ENCODE measurements at places on chromosomes 5 and 9.

- DNase-seq, result no peak
These were observed 238.8 kb downstream of the ARHGAP26 start for GRCh38 chr5:143008809-143009521.

DNA sequence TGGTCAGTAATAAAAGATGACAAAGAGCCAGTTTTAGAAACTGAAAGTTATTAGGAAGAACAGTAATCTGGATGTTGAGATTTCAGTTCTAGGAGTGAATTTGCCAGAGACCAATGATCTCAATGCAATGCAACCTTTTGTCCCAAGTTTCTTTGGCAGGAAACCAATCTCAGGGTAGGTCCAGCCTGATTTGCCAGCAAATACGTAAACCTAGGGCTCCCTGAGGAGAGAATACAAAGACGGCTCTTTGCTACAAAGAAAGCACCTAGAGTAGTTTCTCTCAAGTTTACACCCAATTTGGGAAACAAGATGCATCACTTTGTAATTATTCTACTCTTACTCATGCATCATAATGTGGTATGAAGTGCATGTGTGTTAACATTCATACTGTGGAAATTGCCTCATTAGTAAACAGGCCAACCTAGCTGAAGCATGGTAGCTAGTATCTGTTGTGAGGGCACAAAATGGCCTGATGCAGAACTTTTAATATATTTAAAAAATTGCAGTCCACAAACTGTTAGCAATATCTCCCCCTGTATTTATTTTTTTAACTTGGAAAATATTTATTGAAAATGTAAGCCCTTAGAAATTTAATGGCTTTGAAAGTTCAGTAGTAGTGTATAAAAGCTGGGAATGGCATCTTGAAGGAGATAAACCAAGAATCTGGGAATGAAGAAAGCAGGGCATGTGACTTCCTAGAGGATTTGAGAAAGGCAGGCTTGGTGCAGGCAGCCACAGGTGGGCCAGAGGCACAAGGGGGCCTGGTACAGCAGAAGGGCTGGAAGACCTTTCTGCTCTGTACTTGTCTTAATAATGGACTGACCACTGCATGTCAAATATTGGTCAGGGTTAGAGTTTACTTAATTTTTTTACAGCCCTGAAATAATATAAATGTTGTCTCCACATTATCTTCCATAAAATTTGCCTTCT is 59.5 kb downstream of the MAST4 start:
- no peak for DNase-seq

GRCh38 chr5:180208435-180209081 is 453 bp downstream of the RASGEF1C start:
- no peak for DNase-seq

DNA sequence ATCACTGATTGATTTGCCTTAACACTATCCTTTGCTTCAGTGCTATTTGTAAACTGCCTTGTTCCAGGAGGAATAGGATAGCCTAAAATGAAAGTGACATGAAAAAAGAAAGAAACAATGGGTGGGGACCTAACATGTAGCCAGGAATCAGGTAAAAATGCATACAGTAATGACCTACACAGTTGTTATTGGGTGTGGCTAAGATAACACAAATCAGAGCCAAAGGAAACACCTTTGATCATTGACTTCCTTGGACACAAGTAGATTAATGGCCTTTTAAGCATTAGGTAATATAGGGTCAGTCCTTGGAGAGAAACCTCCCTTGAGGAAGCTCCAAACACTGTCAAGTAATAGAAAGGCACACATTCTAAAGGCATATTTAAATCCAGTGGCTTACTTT is 220.4 kb downstream of the TRPM3 start:
- no peak for DNase-seq

GRCh38 chr5:176440927-176441706 is 7.1 kb upstream of the FAF2 start:
- no peak for DNase-seq

DNA sequence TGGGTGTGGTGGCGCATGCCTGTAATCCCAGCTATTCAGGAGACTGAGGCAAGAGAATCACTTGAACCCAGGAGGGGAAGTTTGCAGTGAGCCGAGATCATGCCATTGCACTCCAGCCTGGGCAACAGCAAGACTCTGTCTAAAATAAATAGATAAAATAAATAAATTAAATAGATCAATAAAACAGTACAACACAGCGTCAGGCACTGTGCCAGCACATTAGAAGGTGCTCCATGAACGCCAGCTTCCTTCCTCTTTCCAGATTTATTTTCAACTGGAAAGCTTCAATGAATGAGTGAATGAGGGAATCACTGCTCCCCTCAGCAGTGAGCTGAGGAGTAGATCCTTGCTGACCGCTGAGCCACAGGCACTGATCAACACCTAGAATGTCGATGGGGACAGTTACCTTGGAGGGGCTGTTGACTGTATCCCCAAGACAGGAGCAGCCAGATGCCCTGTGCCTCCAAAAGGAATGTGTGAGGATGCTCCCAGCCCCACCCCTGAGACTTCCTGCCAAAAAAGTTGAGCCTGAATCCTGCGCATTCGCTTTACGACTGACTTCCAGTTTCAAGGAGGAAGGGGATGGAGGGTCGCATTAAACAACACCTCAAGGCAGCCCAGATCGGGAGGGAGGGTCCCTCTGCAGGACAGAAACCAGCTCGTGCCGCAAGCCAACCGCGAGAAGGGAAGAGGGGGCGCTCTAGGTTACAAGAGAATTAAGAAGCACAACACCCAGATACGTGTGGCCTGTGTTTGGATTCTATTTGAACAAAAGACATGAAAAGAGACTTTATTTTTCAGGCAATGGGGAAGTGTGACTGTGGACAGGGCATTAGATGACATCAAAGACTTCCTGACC is 54.0 kb upstream of the CNOT6 start:
- no peak for DNase-seq

GRCh38 chr5:143205386-143205785 is 198.1 kb downstream of the NR3C1 start:
- DNase-seq, result no peak

GRCh38 chr9:124964056-124964455 is 23.2 kb upstream of the GOLGA1 start:
- no peak for DNase-seq

GRCh38 chr5:123147741-123148140 is 58.7 kb downstream of the PRDM6 start:
- no peak for DNase-seq

DNA sequence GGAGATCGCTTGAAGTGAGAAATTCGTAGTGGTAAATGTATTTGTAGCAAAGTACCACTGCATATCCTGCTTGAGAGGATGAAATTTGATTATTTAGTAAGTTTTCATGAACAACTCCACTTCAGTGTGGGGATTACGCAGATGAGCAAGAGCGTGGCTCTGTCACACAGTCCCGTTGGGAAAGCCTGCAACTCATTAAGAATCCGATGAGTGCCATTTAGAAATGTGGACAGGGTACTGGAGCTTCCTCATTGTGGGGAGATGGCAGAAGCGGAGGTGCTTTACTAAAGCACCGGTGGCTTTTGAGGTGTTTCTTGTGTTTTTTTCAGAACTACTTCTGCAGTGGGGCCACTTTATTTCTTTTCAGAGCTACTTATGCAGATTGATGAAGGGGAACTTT is 1.4 kb downstream of the TJP2 start:
- no peak for DNase-seq

DNA sequence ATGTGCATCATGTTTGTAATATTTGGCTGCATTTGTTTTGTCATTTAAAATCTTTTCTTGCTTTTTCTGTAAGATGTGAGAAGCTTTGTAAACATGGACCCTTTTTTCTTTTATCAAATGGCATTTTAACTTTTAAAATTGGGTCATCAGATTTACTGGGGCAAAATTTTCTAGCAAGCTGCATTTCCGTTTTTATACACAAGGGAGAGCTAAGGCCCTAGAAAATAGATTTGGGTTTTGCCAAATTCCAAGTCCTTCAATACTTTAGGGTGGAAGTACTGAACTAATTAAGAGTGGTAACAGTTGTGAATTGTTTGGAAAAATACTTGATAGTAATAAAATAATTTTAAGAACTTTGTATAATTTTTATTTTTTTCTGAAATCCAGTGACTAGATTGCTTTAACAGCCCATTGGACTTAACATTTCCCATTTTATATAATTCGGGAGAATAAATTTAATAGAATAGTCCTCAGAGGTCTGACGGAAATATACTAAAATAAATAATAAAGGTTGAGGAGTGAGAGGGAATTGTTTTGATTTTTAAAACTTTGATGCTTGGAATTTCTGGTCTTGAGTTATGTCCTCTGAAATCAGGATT is 117.4 kb downstream of the SMARCA2 start:
- DNase-seq, result peak; percentile 28

- DNase-seq, result no peak
These were observed 1.1 kb downstream of the ARL10 start for GRCh38 chr5:176366232-176366894.

GRCh38 chr9:106947106-106947900 is 84.3 kb downstream of the ZNF462 start:
- DNase-seq, result no peak

DNA sequence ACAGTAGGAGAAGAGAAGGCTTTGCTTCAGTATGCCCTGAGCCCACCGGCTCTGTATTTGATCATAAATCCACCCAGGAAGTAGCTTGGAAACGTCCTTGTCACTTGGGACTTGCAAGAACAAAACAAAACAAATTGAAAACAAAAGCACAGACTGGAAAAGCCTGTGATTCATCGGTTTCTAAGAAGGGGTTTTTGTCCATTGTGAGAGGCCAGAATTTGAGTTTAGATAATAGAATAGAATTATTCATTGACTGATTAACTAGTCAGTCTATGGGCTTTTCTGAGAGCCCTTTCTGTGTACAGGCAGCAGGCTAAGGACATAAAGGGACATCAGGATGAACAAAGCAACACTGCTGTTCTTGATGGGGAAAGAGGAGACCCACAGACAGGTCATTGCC is 424.8 kb downstream of the IRX1 start:
- no peak for DNase-seq

GRCh38 chr5:110653231-110653970 is 73.1 kb downstream of the TMEM232 start:
- no peak for DNase-seq

GRCh38 chr5:161530700-161531099 is 15.8 kb downstream of the GABRB2 start:
- peak; percentile 50 for DNase-seq

- no peak for DNase-seq
These were observed 25.1 kb downstream of the CARTPT start for GRCh38 chr5:71744009-71744790.

DNA sequence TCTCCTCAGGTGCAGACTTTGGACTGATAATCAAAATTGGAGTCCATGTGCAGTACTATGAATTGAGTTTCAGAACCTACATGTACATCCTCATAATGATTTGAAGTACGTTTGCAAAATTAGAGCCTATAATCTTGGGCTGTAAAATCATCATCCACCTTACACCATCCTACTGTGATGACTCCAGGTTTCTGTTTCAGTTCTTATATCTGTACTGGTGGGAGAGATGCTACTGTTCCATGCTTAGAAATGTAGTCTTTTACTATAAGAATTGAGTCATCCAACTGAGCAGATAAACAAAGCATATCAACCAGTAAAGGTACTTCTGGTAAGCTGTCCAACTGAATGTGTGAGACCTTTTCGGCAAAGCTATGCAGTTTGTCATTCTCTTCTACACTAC is 586.3 kb upstream of the FAM174A start:
- no peak for DNase-seq

GRCh38 chr5:31487506-31487905 is 44.4 kb downstream of the DROSHA start:
- DNase-seq, result no peak

GRCh38 chr5:133404724-133405123 is 207.6 kb downstream of the FSTL4 start:
- no peak for DNase-seq

- DNase-seq, result no peak
These were observed 36.9 kb upstream of the FABP6 start for GRCh38 chr5:160192424-160192823.

GRCh38 chr5:163874431-163874830 is 369.0 kb downstream of the MAT2B start:
- DNase-seq, result no peak

DNA sequence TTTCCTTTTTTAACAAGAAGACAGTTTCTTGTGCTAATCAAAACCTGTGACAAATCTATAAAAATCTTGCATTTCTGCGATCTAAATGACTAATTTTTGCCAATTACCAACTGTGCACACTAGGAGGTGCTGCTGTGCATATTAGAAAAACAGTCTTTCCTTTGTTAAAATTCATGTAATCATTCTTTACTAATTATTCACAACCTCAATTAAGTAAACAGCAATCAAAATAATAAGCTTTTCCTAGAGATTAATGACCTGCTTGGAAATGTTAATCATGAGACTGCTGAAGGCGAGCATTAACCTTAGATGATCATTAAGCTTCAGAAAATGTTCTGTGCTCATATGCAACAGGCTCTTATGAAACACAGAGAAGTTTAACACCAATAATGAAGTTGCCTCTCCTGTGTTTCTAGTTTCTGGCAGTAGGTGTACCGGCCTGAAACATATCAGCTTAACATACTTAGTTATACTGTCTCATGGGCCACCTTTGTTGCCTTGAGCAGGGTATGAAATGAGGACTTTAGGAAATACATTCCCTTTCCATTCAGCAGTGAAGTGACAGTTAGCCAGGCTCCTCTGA is 17.7 kb downstream of the RFESD start:
- DNase-seq, result peak; percentile 10

DNA sequence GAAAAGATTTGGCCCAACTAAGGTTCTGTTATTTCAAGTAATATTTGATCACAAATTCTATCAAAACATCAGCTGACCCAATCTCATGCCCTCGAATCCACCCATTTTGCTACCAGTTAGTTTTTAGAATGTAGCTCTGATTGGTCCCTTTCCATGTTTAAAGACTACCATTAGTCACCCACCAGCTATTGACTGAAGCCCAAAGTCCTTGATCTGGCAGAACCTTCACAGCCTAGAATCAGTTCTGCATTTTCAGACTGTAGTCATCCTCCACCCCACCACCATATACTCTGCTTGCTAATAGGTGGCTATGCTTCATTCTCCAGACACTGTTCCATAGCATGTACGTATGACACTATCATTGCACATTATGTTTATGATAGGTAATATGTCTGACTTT is 182.2 kb upstream of the TARS1 start:
- DNase-seq, result no peak

DNA sequence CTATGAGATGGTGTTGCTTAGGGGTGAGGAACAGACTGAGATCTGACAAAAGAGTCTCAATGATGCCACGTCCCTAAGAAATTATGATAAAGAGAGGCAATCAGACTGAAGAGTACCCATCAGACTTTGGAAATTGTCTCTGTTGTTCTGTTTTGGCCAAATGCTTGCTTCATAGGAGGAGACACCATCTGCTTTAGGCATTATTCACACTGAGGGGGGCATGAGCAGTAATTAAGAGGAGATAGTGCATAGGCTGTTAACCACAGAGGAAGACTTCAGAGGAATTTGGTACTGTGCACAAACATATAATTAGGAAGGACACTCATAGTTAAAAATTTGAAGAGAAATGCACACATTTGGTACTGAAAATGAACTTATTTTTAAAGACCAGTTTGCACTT is 190.7 kb downstream of the FAM170A start:
- no peak for DNase-seq

- DNase-seq, result no peak
These were observed 438 bp downstream of the TRIP13 start for GRCh38 chr5:893137-893506.

- no peak for DNase-seq
These were observed 104.7 kb downstream of the FOCAD start for GRCh38 chr9:20788526-20789451.

GRCh38 chr5:10607023-10607665 is 43.3 kb downstream of the ANKRD33B start:
- DNase-seq, result peak; percentile 23

Measured in DMS79 treated with DMSO at 0.1 percent for 48 hours (cell line).